AG04450 (cell line): ENCODE measurements at places on chromosomes 1 and 21.

DNA sequence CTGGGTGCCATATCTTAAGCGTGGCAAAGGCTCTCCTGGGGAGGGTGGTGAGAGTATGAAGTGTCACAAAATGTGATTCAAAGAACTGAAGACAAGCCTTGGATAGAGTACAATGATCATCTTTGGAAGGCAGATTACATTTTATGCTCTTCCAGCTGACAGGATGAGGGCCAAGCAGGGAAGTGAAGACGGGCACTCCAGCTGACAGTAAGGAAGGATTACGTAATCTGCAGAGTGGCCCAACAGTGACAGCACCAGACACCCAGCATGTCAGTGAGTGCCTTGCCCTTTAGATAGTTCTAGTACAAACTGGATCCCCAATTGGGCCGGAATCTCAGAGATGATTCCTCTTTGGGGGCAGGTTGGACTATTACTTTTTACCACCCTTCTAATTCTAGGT lies 52.7 kb downstream of the UBE2T start:
- no peak for DNase-seq

DNA sequence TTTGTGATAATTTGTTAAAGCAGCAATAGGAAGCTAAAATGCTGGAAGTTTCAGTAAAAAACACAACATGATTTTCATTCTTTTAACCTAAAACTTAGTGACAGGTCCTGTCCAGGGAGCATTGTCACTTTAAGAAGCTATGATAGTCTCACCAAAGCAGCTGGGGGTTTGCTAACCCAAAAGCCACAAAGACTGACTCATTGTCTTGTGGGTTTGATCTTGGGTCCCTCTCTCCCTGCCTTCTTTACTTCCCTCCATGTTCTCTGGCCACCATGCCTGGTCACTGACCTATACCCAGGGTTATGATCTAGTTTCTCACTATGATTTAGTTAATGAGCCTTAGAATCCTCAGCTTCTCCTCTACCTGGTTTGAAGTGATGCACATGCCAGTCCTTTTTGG lies 213.5 kb upstream of the PTGFR start:
- no peak for DNase-seq

- no peak for DNase-seq
Measured at GRCh38 chr1:211347077-211347844, 20.6 kb downstream of the TRAF5 start.

GRCh38 chr1:236429715-236430274 lies 35.7 kb downstream of the EDARADD start:
- DNase-seq, result no peak

GRCh38 chr1:51997974-51998382 lies 7.5 kb upstream of the RAB3B start:
- DNase-seq, result no peak

DNA sequence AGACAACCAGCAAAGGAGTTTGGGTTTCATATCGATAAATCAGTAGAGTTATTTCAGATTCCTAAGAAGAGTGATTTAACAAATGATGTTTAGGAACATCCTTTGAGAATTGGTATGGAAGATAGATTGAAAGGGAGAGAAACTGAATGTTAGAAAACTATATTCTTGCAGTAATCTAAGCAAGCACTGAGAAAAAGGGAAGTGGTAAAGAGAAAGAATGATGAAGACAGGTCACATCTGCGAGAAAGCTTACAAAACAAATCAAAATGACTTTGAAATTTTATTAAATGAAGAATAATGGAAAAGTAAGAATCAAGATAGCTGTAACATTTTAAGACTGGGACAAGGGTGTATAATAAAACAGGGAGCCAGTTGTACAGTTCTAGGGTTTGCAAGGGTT lies 177.0 kb downstream of the HS2ST1 start:
- DNase-seq, result no peak

GRCh38 chr1:25701030-25701785 lies 84.6 kb downstream of the MAN1C1 start:
- no peak for DNase-seq

- peak; percentile 51 for DNase-seq
Measured at GRCh38 chr1:172135978-172136610, 284.4 kb upstream of the C1orf105 start.

DNA sequence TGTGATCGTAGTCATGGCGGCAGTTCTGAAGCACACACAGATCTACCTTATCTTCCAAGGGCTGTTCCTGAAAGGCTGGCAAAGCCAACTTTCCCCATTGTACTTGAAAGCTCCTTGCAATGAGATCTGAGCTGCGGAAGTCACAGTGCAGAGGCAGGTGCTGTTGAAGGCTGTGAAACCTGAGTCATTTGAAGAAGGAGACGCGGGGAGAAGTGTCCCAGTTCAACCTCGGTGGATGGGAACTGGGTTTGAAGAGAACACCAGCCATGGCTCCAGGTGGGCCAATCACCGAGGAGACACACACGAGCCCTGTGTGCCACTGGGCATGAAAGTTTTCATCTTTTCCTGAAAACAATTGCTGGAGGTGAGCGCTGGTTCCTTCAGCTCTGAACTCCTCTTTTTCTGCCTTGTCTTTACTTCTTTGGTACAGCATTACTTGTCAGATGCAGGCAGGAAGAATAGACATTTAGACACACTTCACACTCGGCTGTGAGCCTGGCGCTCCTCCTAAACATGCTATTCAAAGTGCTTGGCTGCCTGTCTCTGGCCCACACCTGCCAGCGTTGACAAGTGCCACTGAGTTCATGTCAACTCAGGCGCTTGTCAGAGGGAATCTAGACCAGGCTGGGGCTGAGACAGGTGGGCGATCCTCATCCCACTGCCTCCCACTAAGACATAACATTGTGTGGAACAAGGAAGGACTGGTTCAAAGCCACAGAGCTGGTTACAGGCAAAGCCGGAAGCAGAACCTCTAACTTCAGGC lies 25.7 kb upstream of the PDE9A start:
- no peak for DNase-seq

DNA sequence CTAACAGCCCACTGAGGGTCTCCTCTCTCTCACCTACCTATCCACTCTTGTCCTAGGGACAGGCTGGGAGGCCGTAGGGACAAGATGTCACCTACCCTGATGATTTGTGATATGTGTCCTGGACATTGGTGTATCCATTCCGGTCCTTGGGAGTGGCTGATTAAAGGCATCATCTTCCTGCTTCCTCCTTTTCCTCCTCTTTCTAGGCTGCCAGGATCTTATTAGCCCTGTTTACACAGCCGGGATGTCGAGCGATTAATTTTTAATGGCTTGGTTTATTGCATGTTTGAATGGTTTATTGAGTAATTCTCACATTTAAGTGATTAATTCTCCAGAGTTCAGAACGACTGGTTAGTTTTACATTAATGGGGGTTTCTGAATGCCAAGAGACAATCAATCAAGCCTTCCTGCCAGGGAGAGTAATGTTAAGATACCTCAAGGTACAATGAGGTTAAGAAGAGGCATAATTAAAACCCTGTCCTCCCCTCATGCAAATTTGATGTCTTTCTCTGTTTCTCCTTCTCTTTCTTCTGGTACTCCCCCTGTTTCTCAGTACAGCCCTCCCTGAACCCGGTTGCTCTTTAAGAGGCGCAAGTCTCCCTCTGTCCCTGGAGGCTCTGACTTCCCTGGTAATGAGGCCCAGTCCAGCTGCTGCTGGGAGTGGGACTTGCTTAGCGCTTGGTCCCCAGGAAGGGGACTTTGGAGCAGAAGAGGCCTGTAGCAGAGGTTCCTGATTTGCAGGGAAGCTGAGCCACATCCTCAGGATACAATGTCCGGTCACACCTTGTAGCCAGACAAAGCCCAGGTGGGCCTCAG lies 50.9 kb downstream of the ACTL8 start:
- DNase-seq, result no peak

DNA sequence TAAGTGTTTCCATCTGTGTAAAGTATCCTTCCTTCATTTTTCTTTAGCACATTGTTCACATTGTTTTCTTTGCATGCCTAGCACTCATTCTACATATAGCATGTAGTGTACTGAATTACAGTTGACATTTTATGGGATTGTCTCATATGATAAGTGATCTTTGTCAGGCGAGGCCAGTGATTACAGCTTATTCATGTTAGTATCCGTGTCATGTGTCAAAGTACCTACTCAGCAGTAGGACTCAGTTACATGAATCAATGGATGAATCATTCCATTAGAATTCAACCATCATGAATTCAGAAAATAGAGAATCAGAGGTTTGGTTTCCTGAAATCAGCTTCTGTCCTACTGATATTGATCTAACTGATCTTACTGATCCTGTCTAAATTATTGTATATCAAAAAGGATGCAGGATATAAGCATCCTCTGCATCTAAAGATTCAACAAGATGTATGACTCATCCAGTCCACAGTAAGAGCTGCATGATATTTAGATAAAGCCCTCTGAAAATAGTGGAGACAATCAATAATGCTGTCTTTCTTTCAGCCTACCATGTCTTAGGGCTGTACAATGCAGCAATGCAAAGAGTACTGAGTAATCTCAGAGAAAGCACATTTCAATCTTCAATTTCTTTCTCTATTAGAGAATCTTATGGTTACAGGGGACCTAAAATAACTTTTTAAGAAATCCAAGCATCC lies 20.7 kb upstream of the HRNR start:
- no peak for DNase-seq

DNA sequence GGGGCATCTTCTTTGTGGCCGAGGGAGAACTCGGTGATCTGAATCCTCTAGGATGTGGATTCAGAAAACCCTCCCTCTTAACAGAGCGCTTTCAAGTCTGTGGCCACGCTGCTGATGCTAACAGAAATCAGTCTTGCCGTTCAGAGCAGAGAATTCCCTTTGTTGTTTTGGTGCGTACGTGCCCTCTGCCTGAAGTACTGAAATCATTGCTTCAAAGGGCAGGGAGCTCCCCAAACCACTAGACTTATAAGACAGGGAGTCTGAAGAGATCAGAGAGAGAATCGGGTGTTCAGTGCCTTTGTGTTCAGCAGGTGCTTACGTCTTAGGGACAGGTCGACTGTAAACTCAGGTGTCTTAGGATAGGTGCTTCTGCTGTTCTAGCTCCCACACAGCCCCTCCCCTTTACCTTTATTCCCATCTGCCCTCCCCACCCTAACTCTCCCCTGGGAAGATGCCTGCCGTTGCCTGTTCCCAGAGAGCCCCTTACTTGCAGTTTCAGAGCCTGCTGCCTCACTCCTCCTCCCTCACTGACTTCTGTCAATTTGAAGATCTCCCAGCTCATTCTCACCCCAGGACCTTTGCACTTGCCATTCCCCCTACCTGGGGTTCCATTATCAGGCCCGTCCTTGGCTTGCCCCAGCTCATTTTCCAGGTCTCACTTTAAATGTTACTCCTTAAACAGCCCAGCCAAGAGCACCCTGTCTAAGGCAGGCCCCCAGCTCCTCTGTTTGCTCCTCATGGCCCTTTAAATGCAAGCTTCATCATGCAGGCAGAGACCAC lies 143.0 kb downstream of the CAMTA1 start:
- no peak for DNase-seq

DNA sequence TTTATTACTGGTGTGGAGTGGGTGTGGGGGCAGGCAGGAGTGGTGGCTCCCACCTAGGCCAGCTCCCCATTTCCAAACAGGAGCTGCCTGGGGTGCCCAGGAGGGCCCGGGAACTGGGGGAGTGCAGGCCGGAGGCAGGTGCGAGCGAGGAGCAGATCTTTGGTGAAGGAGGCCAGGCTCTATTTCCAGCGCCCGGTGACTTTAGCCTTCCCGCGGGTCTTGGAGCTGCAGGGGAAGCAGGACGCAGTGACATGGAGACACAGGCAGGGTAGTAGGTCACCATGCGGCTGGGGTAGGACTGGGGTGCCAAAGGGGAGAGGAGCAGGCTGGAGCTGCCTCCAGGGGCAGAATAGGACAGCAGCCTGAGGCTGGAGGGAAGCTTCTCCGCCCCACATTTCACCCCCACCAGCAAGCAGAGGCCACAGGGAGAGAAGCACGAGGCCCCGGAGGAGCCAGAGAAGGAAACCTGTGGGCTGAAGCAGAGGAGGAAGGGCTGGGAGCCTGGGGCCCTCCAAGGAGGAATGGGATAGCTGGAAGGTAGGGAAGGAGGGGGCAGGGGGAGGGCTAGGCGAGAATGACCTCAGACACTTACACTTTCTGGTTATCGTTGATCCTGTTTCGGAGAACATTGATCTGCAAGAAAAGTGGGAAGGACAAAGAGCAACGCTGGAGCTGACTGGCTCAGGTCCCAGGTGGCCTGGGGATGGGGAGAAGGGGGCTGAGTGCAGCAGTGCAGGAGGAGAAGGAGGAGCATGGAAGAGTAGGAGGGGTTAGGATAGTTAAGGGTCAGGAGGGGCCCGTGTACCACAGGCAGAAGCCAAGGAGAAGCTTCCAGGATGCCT lies 18.2 kb downstream of the TNNT2 start:
- DNase-seq, result no peak
